ENCODE measurements at places on chromosomes 7 and 10.
A peak's percentile ranks its signal among the peaks of the same experiment; 100 is the strongest.

GRCh38 chr7:48636391-48637015, 287.8 kb upstream of the CDC14C start:
- no peak for DNase-seq

DNA sequence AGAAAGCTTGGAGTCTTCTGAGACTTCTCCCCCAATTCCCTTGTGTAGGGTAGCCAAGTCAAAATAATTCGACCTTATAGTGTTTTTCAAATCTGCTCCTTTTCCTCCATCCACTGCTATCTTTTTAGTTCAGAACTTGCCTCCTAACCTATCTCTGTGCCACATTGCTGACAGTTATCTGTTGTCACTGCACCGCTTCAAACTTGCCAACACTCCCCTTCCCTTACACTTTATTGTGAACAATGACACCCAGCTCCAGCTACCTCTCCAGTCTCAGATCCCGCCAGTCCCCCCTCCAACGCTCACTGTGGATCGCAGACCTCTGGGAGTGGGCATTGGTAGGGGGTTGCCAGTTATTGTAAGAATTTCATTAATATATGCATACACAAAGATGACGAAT, 16.3 kb upstream of the HPS1 start:
- DNase-seq, result no peak

DNA sequence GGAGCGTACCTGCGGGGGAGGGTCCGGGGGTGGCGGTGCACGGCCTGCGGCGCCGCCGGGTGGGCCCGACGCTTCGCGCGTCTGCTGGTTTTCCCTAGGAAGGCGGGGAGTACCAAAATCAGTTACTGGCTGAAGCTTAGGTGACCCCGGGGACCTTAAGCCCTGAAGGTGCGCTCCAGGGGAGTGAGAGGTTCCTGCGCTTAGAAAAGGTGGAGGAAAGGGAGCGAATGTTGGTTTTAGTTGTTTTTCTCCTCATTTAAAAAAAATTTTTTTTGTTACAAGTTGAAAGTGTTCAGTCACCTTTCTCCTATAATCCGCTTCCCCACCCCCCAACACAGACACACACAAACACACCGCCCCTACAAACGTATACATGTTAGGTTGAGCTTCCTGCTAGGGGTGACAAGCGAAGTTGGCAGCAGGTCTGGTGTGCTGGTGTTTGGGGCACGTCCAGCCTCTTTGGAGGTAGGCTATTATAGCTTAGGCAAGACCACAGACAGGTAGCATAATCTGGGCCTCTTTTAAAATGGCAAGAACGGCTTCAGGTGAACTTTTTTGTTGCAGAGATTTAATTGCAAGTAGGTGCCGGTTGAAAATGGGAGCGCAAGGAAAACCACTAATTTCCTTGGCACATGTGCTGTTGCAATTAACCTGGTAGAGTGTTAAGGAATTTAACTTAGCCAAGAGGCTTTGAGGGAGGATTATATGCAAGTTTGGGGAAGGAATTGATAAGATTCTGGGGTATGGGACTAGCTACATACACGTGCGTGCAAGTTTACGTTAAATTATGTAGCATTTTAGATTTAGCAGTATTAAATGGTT, 945 bp downstream of the ADD3 start:
- no peak for DNase-seq

DNA sequence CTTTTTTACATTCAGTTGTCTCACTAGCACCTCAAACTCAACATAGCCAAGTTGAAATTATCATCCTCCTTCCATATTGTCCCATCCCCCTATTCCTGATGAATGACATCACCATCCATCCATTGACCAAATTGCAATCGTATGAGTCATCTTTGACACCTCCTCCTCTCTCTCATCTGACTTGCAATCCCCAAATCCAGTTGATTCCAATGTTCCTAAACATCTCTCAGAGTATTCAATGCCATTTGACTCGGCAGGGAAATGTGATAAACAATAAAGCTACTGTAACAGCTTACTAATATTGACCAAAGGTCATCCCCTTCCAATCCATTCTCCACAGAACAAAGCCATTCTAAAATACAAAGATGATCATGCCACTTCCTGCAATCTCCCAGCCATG, 1047.8 kb downstream of the NRG3 start:
- peak; percentile 11 for DNase-seq

GRCh38 chr10:103991393-103992128, 24.6 kb downstream of the SLK start:
- no peak for DNase-seq

GRCh38 chr7:104758504-104758903, 255.5 kb upstream of the KMT2E start:
- DNase-seq, result no peak

DNA sequence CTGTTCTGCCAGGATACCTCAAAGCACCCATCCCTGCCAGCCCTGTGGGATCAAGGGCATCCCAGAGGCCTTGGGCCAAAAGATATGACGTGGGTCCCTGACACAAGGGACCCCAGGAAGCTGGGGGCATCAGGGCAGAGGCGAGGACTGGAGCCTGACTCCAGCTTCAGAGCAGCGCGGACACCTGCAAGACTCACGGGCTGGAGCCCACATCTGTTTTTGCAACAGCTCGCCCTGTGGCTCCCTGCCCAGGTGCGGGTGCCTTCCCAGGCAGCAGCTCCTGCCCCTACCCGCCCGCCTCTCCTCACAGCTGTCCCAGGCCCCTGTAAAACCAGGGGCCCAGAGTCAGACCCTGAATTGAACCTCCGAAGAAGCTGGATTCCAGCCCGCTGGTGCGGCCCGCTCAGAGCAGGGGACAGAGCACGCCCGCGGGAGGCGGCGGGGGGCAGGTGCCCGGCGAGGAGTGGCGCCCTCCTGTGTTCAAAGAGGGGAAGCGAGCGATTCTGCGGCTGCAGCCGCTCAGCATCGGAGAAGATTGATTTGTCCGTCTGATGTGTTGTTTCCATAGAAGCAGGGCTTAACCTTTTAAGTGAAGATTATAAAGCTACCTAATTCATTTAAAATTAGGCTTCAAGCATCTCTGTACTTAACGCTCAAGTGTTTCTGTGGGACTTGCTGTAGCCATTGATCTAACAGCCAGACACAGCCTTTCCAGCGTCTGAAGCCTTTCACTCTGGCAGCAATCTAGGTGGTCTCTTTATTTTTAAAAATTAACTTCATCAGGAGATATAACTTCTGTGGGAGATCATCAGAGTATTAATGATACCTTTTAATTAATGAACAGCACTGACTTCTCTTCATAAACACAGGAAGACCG, 88.4 kb downstream of the BEND7 start:
- DNase-seq, result no peak

GRCh38 chr7:5605775-5606634, 175.5 kb downstream of the RNF216 start:
- no peak for DNase-seq

- no peak for DNase-seq
Measured at GRCh38 chr10:20835335-20835734, 61.8 kb downstream of the NEBL start.

DNA sequence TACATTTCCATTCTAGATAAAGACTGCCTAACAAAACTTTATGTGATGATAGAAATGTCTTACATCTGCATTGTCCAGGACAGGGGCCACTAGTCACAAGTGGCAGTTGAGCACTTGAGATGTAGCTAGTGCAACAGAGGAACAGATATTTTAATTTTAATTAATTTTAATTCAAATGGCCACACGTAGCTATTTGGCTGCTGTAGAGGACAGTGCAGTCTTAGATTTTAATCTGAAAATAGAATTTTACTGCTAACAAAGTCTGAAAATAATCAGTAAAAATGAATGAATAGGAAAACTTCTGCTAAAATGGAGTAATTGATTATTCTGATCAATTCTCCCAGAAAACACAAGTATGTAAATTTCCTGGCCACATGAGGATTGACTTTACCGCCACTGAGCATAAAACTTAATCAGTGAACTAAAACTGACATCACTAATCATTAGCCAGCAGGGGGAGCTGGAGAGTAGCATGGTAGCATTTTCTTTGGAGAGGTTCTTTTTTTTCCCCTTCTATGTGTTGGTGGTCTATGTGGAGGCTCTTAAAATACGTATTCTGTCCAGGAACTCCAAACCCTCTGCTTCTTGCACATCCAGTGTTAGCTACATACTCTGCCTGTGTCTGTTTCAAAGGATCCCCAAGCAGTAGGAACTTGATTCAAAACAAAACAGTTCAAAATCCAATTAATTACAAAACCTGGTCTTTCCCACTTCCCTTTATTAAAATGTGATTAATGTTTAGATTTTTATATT, 52.1 kb downstream of the TSPAN12 start:
- DNase-seq, result peak; percentile 47

DNA sequence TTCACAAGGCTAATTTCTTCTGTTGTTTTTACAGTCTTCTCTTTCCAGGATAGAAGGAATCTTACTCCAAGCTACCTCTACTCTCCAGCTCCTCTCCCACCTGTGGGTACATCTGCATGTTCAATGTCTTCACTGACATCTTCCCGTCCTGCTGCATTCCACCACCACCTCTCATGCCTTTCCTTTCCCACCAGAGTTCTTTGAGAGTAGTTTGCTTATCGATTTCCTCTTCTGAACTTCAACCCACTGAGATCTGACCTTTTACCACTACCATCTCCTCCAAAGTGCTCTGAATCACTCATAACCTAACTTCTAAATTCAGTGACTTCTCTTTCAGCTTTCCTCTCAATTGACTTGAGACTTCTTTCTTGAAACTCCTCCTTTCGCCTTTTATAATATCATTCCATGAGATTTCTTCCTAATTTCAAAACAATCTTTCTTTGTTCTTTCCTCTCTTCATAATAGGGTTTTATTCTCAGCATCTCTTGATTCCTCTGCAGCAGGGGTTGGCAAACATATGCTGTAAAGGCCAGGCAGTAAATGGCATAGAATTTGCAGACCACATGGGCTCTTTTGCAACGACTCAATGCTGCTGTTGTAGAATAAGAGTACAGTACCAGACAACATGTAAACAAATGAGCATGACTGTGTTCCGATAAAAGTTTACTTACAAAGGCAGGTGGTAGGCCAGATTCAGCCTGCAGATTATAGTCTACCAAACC, 22.1 kb downstream of the ACSL5 start:
- DNase-seq, result no peak

GRCh38 chr10:11480687-11481086, 130.8 kb downstream of the USP6NL start:
- no peak for DNase-seq

GRCh38 chr10:74917481-74918077, 91.2 kb downstream of the KAT6B start:
- peak; percentile 90 for DNase-seq

DNA sequence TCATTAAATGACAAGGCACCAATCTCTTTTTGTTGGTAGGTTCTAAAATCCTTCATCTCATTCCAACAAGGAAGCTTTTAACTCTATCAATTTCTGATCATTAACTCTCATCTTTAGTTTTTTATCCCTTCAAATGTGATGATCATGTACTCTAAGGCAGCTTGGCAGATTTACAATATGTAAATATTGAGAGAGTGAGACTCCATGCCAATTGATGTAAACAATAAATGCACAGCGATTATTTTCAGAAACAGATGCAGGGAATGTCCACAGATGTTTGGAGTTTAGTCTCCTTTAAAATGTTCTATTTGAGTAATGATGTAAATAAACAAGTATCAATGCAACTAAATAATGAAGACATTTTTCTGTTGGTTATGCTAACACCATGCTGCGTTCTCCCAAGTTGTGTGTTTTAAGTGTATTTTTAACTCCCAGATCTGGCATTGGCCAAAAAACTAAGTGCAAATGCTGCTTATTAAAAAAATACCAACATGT, 213.8 kb downstream of the AHR start:
- DNase-seq, result no peak

- peak; percentile 2 for DNase-seq
Measured at GRCh38 chr10:131315344-131315743, 3.8 kb upstream of the TCERG1L start.

DNA sequence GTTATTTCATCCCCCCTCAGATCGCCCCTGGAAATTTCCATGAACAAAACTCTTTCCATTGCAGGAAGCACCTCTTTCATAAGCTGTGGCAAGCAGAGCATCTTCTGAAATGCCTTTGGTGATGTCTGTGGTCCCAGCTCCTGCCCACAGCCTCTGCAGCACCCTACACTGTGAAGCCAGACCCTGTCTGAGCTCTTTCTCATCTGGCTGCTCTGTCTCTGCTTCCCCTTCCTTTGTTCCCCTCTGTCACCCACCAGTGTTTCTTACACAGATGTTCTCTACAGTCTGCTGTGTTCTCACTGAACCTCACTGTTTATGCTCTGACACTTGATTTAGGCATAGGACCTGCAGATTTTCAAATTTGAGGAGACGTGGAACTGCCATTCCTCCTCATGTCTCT, 1.9 kb upstream of the TAS2R39 start:
- DNase-seq, result no peak

- no peak for DNase-seq
Measured at GRCh38 chr7:92854501-92855238, 18.3 kb upstream of the CDK6 start.

DNA sequence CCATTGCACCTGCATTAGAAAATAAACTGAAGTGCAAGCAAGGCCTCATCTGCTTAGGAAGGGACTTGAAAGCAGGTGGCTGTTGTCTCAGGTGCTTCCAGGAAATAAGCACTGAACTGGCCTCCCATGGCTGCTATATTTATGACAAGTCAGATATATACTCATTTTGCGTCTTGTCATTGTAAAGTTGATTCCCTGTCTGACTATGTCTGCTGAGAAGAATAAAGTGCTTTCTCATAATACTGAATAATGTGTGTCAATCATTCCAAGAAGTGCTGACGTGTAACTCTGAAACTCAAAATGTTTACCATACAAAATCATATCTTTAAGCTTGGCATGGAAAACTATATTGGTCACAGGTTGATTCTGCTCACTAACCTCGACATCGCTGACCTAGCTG, 44.9 kb upstream of the SVOPL start:
- DNase-seq, result no peak

DNA sequence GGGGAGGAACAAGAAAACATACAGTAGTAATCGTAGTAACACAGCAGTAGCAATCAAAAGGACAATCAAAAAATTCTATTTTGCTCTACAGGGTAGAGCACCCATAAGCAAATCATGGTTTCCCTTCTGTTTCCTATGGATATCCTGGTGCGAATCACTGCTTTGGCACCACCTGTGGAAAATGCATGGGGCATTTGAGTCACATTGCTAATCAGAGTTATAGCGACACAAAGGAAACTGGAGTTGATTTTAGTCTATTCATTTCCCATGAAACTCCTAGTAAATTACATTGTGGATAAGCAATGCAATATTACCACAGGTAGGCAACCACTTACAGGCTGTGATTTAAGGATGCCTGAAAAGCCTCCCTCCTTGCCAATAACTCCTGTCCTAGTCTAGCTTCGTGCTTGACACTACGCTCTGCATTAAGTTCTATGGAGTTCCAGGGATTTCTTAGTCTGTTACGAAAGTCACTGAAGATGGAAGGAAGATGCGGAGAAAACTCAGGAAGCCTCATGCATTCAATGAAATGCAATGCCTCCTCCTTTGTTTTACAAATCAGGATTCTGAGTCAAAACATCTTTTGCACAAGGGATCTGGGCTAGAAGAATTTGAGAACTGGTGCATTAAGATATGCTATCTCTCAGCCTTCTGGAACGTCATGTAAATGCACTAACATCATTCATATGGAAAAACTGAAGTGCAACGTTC, 188.4 kb downstream of the DGKI start:
- peak; percentile 32 for DNase-seq

DNA sequence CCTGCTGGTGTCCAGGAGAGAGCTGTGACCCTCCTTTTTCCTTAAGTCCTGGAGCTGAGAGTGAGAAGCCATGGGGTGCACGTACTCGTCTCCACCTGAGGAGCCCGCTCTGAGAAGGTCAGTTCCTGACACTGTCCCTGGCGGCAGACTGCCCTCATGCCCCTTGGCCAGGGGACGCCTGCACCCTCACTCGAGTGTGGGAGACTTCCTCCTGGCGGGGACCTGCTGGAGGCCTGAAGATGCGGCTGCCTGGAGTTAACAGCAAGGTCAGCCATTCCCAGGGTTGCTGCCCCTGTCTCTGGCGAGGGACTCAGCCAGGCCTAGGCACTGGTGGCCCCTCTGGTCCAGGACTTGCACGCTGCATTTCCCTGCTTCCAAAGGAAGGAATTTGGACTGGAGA, 26.4 kb downstream of the TMEM120A start:
- DNase-seq, result no peak
